Thoracic aorta endothelial cell (primary cell): ENCODE measurements at places on chromosomes 1 and 21. TPM values are rescaled to one million over a fixed set of nuclear protein-coding genes. Genes with fewer than 3 reads are reported as not detected.

CLIC6 gene
- under 0.01 TPM in 1 of 2 replicates, not detected in the other for total RNA-seq

RAB7B gene
- 0.13 TPM in 1 of 2 replicates, not detected in the other for total RNA-seq

NEK2 gene
- 28.3 and 46.2 TPM in 2 replicates for total RNA-seq

KCNE2 gene
- not detected in 2 replicates for total RNA-seq

AIDA gene
- 85.4 and 106 TPM in 2 replicates for total RNA-seq

FABP3 gene
- not detected in 2 replicates for total RNA-seq

TINAGL1 gene
- 329 and 456 TPM in 2 replicates for total RNA-seq
